ENCODE measurements at places on chromosomes 6 and 20.

DNA sequence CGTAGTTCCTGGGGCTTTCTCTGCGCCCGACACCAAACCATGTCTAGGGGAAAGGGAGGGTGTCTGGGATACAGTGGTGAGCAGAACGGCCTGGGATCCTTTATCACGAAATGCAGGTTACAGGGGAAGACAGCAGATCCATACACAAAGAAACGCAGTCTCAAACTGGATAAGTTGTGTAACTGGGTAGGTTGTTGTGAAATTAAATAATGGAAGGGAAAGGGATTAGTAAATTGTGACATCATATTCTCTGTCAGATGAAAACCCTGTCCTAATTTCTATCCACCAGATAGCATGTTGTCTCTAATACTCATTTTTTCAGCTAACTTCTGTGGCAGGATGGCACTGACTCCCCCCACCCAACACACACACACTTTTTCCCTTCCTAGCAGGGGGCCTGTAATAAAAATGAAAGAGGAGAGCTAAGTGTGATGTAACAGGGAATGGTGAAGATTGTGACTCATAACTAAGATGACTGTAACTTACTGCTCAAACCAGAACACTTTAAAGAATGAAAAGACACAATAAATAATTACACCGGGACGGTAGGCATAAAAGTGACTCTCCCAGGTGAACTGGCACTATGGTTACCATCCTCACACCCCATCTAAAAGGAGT, 769 bp upstream of the TRPC4AP start:
- peak; percentile 81 for DNase-seq

DNA sequence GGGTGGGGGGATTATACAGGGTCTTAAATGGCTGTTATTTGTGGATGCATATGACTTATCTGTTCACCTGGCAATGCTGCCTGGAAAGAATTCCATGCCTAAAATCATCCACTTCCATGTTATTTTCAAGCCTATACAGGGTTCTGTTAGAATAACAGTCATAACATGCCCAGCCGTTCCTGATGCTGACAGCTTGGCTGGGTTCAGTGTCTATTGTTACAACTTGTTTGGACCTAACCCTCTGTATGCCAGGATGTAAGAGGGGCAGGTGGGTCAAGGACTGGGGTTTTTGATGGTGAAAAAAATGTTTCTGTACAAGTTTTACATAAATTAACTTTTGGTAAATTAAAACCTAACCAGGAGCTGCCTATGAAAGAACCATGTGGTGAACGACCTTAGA, 79.8 kb downstream of the GINS1 start:
- DNase-seq: no peak

DNA sequence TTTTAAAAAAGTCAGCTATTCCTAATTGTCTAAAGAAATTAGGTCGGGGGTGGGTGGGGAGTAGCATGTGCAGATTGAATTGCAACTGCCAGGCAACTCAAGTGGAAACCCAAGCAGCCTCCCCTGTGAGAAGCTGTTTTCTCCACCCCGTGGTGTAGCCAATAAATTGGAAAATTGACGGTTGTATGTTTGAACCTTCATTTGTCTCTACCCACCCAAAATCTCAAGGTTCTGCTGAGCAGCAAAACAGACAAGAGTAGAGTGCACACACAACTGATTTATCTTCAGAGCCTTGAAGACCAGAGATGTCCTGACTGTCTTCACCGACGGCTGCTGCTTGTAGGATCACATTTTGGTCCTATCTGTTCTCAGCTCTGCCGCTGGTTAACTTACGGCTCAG, 88.5 kb downstream of the DTD1 start:
- DNase-seq: no peak

DNA sequence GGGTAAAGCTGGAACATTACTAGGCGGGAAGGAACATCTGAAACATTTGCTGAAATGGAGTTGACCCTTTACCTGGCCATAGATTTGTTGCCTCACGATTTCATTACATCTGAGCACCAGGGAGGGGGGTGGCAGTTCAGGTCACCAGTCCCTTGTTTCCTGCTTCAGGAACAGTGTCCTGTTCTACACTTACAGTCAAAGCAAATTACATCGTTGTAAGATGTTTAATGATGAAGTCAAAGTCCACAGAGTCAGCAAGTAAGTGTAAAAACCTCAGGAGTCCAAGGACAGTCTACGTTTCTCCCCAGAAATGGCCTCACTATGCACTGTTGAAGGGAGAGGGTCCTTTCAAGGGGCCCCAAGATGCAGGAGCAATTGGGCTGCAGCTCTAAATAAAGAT, 8.9 kb upstream of the MICB start:
- no peak for DNase-seq

DNA sequence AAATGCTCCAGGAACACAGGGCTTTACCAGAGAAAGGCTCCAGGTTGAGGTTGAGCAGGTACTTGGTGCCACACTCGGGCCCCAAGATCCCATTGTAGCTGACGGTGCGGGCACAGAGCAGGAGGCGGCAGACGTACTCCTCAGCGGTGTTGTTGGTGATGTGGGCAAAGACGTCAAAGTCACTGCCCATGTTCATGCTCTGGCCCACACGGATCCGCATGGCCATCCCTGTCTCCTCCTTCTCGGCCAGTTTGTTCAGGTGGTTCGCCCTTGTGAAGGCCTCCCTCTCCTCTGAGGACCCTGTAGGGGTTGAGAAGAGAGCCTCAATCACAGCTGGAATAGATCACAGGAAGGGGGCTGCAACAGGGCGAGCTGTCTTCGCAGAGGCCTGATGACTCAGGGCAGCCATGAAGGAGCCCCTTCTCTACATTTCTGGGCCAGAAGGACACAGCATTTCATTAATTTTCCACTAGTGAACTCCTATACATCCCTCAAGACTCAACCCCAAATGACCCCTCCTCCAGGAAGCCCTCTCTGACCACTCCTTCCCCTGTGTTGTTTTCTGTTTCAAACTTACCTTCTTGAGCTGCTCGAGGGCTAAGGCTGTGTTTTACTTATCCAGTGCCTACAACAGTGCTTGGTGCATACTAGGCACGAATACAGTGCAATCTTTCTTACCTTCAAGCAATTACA, 26.8 kb downstream of the TGM2 start:
- no peak for DNase-seq

DNA sequence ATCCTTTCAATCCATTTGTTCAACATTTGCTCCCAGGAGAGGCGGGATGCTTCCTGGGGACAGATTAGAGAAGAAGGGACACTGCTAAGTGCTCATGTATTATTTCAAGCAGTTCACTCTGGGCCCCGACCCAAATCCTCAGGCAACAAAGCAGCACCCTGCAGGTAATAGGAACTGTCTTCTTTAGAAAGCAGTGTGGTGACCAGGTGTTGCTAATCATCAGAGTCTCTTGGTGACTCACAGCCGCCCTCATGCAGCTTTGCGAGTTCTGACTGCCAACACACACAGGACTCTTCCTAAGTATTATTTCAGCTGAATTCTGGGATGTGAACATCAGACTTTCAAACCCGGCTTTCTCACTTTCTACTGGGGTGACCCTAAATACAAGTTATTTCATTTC, 356.4 kb downstream of the PRKN start:
- no peak for DNase-seq

- DNase-seq: peak; percentile 19
Measured at GRCh38 chr20:19828232-19828631, 70.2 kb downstream of the RIN2 start.

Data from fibroblast of skin of abdomen (primary cell).